ENCODE measurements at places on chromosomes 13 and 19.

- DNase-seq, result no peak
These were observed 30.5 kb downstream of the SLC15A1 start for GRCh38 chr13:98721825-98722510.

DNA sequence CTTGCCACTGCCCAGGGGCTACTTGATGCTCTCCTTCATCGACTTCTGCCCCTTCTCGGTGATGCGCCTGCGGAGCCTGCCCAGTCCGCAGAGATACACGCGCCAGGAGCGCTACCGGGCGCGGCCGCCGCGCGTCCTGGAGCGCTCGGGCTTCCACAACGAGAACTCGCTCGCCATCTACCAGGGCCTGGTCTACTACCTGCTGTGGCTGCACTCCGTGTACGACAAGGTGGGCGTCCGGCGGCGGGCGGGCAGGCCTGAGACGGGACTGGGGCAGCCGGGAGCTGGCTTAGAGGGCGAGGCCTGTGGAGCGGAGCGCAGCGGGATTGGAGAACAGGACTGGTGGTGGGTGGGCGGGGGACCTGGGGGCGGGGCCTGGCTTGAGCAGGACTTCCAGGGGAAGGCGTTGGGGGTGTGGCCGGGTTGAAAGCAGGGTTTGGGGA is 12.7 kb upstream of the PSMD8 start:
- peak; percentile 62 for DNase-seq

DNA sequence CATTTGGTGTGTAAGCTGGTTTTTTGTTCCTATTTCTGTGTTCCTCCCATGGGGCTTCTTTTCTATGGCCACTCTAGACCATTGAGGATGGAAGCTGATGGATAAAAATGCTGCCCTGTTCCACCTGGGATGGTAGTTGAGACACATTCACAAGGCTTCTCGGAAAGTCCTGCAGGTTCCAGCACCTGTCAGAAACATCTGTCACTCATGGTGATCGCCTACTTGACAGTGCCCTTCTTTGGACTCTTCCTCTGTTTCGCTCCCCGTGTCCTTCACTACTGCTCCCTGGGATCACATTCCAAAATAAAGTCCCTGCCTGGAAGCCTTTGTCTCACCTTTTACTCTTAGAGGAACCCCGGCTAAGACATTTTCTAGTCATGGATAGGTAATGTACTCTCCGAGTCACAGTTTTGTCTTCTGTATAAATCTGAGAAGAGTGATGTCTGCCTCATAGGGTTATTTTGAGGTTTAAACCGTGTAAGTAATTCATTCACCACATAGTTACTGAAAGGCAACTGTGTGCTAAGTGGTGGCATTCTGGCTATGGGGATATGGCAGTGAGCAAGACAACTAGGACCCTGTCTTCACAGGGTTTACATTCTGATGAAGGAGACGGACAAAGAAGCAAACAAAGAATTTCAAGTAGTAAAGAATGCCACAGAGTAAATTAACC is 21.0 kb downstream of the UBAC2 start:
- DNase-seq, result no peak

GRCh38 chr19:18723871-18724377 is 40.4 kb downstream of the CRTC1 start:
- no peak for DNase-seq

DNA sequence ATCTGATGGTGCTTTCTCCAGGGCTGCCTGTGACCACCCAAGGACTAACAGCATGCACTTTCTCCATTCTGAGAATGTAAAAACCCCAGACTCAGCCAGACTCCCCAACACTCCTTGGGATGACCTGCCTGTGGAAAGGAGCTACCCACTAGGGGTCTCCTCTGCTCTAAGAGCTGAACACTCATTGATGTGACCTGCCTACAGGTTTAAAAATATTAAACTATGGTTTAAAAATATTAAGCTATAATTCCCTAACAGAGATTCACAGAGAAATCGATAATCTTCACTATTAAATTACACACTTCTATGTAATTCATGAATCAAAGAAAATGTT is 696.2 kb upstream of the SLITRK5 start:
- no peak for DNase-seq

DNA sequence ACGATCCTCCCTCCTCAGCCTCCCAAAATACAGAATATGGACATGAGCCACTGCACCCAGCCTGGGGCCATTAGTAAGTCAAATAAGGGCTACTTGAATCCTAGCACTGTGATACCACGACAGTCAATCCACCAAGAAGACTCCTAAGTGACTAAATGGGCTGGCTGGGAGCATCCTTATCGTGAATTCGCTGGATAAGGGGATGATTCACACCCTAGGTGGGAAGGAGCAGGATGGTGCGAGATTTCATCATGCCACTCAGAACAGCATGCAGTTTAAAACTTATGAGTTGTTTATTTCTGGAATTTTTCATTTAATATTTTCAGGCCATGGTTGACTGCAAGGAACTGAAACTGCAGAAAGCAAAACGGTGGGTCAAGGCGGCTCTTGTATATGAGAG is 30.2 kb downstream of the ATP8A2 start:
- DNase-seq, result no peak

DNA sequence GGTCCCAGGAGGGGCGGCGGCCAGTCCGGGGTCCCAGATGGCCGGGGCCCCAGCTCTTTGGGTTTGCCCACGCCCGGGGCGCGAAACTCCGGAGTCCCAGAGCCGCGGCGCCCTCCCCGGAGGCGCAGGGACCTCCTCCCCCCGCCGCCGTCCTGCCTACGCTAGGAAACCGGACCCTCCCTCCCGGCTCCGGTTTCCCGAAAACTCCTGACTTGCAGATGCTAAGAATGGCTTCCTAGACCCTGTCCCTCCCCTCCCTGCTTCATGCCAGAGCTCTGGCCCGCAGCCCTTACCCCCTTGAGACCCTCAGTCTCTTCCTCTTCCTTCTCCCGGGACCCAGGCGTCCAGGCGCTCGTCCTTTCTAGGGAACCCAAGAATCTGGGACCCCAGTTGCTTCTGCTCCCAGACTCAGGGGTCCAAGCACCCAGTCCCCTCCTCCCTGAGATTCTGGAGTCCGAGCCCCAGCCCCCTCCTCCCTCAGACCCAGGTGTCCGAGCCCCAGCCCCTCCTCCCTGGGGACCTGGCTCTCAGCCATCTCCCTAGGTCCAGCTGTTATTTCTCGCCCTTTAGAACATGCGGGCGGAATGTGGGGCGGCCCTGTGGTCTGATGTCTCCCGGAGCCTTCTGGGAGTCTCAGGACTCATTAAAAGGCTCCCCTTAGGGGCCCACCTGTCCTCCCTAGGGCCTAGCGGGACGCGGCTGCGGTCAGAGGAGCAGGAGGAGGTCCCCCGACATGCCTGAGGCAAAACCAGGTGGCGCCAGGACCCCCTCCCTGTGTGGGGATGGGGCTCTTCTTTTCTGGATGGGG is at the start of gene MYBPC2:
TSS of gene MYBPC2 (plus strand) at position 672 of the 808 bp plus-strand sequence. CDS start at position 734, 62 bp downstream.
- no peak for DNase-seq

- DNase-seq, result no peak
These were observed at the start of gene OLFM2 for GRCh38 chr19:9936326-9937000. Gene OLFM2, minus strand, starts transcription at chr19:9936515. Its CDS starts 149 bp downstream, at chr19:9936366.

DNA sequence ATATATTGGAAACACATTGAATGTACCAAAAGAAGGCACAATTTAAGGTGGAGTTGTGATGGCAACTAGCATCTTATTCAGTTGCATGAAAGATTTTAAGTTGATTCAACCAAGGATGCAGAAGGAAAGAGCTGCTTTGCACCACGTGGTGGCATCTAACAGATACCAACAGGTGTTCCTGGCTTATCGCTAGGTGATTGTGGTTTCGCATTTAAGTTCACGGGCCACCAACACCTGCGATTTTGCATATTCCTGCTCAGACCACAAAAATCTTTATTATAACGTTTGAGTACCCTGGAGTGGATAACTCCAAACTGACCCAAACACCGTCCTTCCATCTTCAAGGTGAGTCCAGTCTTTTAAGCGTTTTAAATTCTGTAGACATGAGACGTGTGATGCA is 45.3 kb downstream of the RGCC start:
- DNase-seq, result no peak

- DNase-seq, result no peak
These were observed 150.5 kb downstream of the TEX29 start for GRCh38 chr13:111470933-111471332.

- DNase-seq, result no peak
These were observed 9.1 kb upstream of the ERVK3-1 start for GRCh38 chr19:58296104-58296503.

DNA sequence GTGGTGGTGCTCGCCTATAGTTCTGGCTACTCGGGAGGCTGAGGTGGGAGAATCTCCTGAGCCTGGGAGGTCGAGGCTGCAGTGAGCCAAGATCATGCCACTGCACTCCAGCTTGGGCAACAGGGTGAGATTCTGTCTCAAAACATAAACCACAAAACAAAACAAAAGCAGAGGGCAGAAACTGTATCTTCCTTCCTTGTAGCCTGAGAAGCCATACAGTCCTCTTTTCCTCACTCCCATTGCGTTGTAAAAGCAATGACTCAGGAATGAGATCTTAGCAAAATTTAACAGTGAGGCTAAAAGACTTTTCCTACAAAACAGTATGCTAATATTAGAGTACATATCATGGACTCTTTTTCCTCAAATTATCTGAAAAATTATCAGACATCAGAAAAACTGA is 130.9 kb downstream of the SHISA2 start:
- no peak for DNase-seq

- no peak for DNase-seq
These were observed 179.9 kb downstream of the VWA8 start for GRCh38 chr13:41780715-41781706.

DNA sequence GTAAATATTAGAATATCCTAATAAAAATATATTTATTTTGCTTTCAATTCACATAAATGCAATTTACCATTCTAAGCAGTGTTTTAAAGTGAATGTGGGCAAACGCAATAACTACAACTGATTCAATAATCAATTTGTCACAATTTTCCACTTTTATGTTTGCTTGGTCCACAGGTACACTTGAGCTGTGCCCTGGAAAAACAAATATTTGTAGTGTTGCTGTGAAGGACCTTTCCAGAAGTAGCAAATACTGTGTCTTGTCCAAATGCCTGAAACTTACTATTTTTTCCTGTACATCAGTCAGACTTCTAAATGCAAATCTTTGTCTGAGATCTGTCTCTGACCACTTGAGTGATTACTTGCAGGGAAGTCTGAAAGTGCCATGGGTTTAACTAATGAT is 845.8 kb upstream of the SLITRK5 start:
- no peak for DNase-seq

- no peak for DNase-seq
These were observed 10.3 kb upstream of the FUT5 start for GRCh38 chr19:5880604-5881078.

- no peak for DNase-seq
These were observed 32.1 kb downstream of the CYP2B6 start for GRCh38 chr19:41023193-41023592.

- DNase-seq, result no peak
These were observed 2.6 kb upstream of the JUNB start for GRCh38 chr19:12788682-12789097.

- no peak for DNase-seq
These were observed 40.6 kb downstream of the UQCRFS1 start for GRCh38 chr19:29172302-29172701.

DNA sequence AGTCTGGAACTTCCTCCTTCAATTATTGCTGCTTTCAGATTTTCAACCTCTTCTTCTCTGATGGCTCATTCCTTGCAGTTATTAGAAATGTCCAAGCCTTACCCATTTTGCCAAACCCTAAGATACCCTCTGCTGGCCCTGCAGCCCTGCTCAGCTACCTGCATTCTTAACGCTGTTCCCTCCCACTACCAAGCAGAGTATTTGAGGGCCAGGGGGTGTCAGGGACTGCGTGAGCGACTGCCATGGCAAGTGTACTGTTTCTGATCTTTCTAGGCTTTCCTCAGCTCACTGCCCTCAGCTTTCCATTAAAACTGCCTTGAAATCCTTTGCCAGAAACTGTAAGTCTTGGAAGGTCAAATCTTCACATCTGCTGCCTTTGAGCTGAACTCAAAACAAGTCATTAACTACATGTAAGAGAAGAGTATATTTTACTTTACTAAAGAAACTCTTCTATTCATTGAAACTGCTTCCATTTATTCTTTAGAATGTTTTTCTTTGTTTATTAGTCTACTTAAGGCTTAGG is 41.0 kb downstream of the HS6ST3 start:
- DNase-seq, result no peak

DNA sequence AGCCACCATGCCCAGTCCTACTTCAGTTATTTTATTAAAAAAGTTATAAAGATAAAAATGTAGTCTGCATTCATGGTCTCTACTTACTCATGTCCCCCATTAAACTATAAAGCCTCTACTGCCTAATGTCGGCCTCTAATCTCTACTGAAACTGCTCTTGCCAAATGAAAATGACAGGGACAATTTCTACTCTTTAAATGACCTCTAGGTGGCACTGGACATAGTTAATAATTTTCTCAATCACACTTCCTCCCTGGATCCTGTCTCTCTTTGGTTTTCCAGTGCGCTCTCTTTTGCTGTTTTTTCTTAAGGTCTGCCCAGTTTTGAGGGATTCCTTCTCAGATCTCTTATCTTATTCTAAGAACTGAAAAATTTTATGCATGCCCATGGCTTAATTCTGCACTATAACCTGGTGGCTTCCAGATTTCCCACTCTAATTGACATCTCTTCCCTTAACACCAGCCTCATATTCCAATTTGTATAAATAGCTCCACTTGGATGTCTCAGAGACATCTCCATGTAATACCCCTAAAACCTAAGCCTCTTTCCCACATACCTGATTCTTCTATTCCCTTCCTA is 54.3 kb downstream of the MTMR6 start:
- DNase-seq, result peak; percentile 1

DNA sequence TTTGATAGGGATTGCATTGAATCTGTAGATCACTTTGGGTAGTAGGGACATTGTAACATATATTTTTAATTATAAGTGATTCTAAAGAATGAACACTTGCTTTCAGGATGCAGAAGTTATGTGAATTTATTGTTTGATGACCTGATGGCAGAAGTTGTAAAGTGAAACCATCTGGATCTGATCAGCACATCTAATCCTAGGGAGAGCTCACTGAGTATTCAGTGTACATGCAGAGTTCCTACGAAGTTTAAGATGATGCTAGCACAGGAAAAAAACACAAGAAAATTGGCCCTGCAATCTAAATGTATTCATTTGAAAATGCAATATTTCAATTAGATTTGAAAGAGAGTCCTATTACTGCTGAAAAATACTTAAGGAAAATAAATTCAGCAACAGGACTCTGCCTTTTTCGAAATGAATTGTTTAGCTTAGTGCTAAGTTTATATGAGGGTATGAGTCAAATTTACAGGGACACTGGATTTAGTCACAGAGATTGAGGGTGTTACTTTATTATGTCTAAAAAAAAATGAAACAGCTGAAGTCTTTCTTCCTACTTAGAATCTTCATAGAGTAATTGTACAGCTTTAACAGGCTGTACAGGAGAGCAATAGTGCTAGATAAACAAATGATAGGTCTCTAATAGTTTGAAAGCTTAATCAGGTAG is 385.7 kb downstream of the DCT start:
- DNase-seq, result no peak

All from NCI-H446 (cell line).